Activated CD4-positive, alpha-beta memory T cell treated with anti-CD3 and anti-CD28 coated beads for 36 hours (primary cell): ENCODE measurements at places on chromosomes 13 and 19.

- no peak for DNase-seq
Observed at GRCh38 chr19:50830266-50831025, 2.9 kb downstream of the KLK15 start.

DNA sequence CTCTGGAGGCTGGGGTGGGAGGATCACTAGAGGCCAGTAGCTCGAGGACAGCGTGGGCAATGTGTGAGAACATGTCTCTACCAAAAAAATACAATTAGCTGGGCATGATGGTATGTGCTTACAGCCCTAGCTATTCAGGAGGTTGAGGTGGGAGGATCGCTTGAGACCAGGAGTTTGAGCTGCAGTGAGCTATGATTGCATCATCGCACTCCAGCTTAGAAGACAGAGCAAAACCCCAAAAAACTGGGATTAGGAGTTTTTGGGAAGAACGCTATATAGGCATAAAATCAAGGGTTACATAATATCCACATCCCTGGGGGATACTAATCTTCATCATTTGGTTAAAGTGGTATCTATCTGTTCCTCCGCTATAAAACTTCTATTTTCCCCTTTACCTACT lies 155.5 kb downstream of the CACNA1A start:
- DNase-seq = no peak

DNA sequence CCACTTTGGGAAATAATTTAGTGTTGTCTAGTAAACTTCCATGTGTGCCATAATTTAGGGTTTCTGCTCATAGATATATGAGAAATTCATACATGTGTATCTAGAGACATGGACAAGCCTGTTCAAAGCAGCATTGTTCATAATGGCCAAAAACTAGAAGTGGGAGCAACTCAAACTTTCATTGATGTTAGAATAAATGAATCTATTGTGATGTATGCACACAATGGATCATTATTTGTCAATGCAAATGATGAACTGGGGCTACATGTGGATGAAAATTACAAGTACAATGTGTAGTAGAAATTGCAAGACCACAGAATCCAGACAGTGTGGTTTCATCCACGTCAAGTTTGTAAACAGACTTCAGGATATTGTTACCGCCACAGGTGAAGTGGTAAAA lies 284.7 kb downstream of the SLC7A1 start:
- DNase-seq = no peak

- DNase-seq = no peak
Observed at GRCh38 chr19:33388725-33389420, 15.4 kb downstream of the CEBPG start.

DNA sequence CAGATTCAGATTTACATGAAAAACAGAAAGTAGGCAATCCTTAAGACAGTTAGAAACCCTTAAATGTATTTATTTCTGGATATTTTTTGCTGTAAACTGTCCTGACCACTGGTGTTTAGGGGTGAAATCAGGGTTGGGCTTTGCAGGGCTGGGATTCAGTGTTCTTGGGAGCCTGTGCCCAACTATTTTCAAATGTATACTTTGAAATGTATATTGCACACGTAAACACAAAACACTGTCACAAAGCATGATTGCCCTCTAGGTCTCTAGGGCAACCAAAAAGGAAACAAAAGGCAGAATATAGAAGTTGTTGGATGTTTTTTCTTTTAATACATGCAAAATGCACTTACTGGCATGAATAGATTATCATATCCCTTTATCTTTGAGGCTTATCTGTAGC lies 1185.4 kb downstream of the DIAPH3 start:
- DNase-seq = no peak

DNA sequence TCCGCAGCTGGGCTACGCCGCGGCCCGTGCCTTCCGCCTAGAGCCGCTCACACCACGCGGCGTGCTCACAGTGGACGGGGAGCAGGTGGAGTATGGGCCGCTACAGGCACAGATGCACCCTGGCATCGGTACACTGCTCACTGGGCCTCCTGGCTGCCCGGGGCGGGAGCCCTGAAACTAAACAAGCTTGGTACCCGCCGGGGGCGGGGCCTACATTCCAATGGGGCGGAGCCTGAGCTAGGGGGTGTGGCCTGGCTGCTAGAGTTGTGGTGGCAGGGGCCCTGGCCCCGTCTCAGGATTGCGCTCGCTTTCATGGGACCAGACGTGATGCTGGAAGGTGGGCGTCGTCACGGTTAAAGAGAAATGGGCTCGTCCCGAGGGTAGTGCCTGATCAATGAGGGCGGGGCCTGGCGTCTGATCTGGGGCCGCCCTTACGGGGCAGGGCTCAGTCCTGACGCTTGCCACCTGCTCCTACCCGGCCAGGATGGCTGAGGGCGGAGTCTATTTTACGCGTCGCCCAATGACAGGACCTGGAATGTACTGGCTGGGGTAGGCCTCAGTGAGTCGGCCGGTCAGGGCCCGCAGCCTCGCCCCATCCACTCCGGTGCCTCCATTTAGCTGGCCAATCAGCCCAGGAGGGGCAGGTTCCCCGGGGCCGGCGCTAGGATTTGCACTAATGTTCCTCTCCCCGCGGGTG lies 7.4 kb downstream of the DBP start:
- DNase-seq = peak; percentile 34

DNA sequence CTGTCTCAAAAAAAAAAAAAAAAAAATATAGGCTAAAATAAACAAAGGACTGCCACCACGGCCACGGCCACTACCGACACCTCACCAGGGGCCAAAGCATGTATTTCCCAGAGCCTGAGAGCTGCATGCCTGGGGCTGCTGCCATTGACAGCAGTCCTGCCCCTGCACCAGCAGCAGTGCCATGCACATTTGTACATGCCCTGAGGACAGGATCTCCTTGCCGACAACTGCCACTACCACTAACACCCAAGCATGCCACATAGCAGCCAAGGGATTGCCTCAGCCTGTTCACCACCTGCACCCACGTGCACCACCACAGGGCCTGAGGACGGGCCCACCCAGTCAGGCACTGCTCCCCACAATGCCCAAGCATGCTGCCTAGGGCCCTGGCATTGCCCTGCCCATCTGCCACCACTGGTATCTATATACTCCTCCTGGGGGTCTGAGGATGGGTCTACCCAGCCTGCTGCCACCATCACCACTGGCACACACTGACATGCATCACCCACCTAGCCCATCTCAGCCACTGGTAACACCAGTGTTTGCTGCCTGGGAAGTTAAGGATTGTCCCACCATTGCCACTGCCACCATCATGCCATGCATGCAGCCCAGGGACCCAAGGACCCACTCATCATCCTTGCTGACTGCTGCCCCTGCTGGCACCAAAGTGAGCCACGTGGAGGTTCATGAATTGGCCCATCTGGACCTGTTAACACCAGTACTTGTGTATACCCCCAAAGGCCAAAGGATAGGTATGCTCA lies 10.6 kb upstream of the NUP62 start:
- no peak for DNase-seq

GRCh38 chr13:109652531-109652930 lies 133.9 kb downstream of the IRS2 start:
- no peak for DNase-seq

DNA sequence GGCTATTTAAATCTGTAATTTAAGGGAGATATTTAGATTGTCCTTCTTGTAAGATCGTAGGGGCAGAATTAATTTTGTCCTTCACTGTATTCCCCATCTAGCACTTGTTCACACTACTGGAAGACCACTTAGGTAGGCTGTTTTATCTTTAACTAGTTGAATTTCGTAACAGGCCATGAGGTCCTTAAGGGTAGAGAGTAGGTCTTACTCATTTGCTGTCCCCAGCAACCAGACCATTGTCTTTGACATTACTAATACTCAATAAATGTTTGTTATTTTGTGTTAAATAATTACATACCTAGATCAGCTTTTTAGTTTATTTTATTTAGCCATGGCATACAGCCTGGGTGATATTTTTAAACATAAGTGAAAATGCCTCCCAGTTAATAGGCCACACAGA lies 177.1 kb downstream of the PCCA start:
- DNase-seq = no peak

DNA sequence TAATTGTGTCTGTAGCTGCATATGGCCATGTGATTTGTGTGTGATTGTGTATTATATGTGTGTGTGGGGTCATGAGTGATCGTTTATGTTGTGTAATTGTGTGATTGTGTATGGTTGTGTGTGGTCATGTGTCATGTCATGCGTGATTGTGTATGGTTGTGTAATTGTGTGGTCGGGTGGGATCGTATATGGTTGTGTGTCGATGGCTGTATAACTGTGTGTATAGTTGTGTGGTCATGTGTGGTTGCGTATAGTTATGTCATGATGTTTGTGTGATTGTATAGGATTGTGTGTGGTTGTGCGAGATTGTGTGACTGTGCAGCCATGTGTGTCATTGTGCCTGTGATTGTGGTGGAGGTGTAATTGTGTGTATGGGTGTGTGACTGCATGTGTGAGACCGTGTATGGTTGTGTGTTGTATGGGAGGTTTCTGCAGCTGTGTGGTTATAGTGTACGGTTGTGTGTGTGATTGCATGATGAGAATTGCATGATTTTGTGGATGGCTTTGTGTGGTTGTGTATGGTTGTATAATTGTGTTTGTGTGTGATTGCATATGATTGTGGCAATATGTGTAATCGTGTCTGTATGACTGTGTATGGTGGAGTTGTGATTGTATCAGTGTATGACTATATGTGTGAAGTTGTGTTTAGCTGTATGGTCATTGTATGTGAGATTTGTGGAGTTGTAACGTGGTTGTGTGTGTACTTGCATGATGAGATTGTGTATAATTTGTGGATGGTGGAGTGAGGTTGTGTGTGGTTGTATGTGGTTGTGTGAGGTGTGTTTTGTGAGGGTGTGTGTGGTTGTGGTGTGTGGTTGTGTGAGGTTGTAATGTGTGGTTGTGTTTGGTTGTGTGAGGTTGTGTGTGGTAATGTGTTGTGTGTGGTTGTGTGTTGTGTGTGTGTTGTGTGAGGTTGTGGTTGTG lies 2.2 kb downstream of the TMPRSS9 start:
- no peak for DNase-seq

DNA sequence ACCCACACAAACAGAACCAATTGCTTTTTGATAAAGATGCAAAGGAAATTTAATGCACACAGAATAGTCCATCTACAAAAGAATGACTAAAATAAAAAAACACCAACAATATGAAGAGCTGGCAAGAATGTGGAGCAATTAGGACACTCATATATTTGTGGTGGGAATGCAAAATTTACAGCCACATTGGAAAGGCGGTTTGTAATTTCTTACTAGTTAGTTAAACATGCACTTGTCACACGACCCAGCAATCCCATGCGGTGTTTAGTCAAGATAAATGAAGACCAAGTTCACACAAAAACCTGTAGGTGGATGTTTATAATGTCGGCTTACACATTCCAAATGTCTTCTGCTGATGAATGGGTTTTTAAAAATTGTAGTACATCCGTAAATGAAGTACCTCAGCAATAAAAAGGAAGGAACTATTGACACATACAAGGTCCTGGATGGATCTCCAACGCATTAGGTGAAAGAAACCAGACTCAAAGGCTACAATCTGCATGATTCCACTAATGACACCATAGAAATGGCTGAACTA lies 5.2 kb downstream of the GRTP1 start:
- no peak for DNase-seq

DNA sequence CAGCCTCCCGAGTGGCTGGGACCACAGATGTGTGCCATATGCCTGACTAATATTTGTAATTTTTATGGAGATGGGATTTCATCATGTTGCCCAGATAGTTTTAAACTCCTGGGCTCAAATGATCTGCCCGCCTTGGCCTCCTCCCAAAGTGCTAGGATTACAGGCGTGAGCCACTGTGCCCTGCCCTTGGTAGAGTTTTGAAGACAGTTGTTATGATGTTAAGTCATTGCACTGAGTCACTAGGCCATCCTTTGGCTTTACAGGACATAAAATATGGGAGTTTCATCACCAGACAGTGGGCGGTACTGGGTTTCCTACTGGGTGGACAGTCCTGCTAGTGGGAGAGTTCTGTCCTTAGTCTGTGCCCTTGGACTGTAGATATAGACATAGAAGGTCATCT lies 282.5 kb downstream of the ATP8A2 start:
- DNase-seq = no peak

DNA sequence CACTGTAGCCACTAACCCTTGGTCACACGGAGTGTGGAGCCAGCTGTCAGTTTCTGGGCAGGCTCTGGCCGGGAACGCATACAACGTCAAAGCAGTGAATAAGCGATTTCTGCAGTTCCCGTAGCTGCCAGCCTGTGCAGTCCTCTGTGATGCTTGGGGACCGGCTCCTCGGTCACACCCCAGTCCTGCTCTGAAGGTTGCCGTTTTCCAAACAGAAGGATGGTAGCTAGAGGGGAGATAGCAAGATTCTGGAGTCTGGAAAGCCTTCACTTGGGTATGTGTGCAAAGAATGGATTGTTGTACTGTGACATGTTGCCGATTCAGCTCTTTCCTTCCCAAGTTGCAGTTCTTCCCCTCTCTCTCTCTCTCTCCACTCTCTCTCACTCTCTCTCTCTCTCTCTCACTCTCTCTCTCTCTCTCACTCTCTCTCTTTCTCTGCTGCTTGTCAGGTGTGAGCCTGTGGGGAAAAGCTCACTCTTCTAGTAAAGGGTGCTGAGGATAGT lies 38.7 kb upstream of the C1QTNF9 start:
- peak; percentile 78 for DNase-seq

DNA sequence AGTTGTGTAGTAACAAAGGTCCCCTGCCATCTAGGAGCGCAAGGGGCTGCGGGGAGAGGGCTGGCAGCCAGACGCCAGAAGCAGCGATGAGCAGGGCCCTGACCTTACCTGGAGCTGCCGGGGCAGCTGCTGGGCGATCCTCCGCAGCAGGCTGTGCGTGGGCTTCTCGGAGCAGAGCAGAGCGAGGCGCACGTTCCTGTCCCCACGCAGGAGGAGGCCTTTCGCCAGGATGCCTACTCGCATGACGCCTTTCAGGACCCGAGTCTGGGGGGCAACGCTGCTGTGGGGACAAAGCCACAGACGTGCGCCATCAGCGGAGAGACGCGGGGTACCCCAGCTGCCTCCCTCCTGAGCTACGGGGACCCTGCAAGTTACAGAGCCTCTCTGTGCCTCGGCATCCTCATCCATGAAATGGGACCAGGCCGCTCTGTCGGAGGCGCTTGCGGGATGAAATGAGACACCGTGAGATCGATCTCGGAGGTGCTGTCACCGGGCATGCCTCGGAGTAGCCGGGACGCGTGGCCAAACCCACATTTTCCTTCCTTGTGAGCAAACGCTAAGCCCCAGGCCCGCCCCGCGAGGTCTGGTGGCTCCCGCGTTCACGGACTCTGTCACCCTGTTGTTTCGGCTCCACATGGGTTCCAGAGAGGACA lies 30.5 kb upstream of the MATK start:
- DNase-seq = no peak

GRCh38 chr13:114230575-114230974 lies 4.1 kb upstream of the CDC16 start:
- DNase-seq = no peak

- DNase-seq = peak; percentile 24
Observed at GRCh38 chr19:44876930-44877535, 14.0 kb upstream of the TOMM40 start.

GRCh38 chr13:48595431-48596429 lies 58.0 kb upstream of the CYSLTR2 start:
- DNase-seq = peak; percentile 67
